Naive thymus-derived CD8-positive, alpha-beta T cell (primary cell): ENCODE measurements at places on chromosomes 4 and X. TPM values are rescaled to one million over a fixed set of nuclear protein-coding genes. Genes with fewer than 3 reads are reported as not detected.

Gene ARX
- not detected for total RNA-seq

Gene IL2
- not detected for total RNA-seq

DNA sequence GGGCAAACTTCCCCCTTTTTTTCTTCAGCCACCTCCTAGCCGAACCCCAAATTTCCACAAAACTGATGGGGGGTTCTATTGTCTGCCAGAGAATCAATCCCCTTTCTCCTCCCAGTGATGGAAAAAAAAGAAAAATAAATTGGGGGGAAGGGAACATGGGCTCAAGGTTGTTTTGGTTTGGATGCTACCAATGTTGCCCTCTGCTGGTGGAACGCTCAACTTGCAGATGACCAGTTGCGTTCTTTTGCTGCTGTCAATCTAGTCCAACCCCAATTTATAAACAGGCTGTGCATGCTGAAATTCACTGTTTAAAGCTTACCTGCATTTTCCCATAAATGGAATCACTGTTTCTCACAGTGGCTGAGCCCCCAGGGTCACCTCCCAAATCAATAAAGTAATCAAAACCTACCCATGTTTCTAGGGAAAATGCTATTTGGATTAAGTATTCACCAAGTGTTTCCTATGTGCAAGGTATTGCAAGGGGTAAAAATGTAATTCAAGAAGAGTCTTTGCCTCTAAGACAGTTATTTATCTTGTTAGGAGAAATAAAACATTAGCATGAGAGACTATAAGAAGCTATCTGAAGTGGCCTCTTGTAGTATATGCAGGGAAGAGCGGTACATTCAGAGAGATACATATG, 116.7 kb upstream of the TMEM164 start:
- no peaks in the 10 kb centered on the region for H3K27me3 ChIP-seq
- peak; percentile 16 for DNase-seq
- no peaks in the 10 kb centered on the region for H3K4me1 ChIP-seq
- H3K36me3 ChIP-seq = no peaks in the 10 kb centered on the region
- no peak overlapping the region for H3K4me3 ChIP-seq

- H3K4me3 ChIP-seq = no peak overlapping the region
- no peaks in the 10 kb centered on the region for H3K36me3 ChIP-seq
- no peaks in the 10 kb centered on the region for H3K27me3 ChIP-seq
- no peaks in the 10 kb centered on the region for H3K4me1 ChIP-seq
- no peak for DNase-seq
Observed at GRCh38 chrX:129642641-129643040, 12.1 kb downstream of the APLN start.

DNA sequence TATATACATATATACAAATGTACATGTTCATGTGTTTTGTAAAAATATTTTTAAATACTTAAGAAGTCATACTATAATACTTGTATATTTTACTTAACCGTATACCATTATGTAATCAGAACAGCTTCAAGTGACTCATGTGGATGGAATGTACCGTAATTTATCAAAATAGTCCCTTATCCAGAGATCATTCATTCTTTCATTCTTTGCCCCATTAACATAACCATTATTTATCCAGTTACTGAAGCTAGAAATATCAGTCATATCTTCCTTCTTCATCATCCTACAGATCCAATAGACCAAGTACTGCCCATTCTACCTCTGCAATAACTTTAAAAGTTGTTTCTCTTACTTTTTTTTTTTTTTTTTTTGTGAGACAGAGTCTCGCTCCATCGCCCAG, 164.2 kb downstream of the MAB21L2 start:
- DNase-seq = no peak
- no peaks in the 10 kb centered on the region for H3K27me3 ChIP-seq
- no peak overlapping the region for H3K4me3 ChIP-seq

GRCh38 chr4:79426989-79427388, 19.0 kb upstream of the GK2 start:
- no peaks in the 10 kb centered on the region for H3K4me1 ChIP-seq
- no peaks in the 10 kb centered on the region for H3K36me3 ChIP-seq
- no peak overlapping the region for H3K4me3 ChIP-seq
- no peak overlapping the region for H3K27ac ChIP-seq
- no peak for DNase-seq
